ENCODE measurements at places on chromosomes 1 and 21. TPM values are rescaled to one million over a fixed set of nuclear protein-coding genes. Genes with fewer than 3 reads are reported as not detected.

FMOD gene
- 56.6 TPM for polyA plus RNA-seq

GRCh38 chr21:16752475-16752857 is 760.4 kb upstream of the CXADR start:
- DNase-seq, result no peak

LCE6A gene
- polyA plus RNA-seq, result not detected

PPIAL4G gene
- not detected for polyA plus RNA-seq

DNA sequence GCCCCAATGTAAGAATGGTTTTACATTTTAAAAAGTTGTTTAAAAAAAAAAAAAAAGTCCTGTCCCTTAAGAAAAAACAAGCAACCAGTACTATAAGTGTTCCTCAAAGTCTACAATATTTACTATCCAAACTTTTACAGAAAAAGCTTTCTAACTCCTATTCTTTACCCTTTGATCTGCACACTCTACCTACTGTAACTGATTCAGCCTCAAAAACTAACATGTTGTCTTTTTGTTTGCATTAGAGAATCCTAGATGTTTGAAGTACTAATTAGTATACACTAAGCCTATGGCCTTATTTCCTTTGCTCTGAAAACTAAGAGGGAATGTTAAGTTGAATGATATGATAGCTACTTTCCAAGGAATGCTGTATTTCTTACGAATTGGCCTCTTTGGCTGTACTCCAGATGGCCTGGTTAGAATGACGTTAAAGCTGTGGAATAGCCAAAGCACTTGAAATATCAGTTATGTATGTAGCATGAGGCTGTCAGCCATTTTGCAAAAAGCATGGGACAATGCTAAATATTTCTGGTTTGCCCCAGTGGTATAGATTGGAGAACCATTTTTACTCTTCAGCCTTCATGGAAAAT is 234.8 kb downstream of the GPR52 start:
- DNase-seq, result peak; percentile 27

C1QC gene
- 10.9 TPM for polyA plus RNA-seq

PTPRF gene
- polyA plus RNA-seq, result 219 TPM

REN gene
- 64.3 TPM for polyA plus RNA-seq

DNA sequence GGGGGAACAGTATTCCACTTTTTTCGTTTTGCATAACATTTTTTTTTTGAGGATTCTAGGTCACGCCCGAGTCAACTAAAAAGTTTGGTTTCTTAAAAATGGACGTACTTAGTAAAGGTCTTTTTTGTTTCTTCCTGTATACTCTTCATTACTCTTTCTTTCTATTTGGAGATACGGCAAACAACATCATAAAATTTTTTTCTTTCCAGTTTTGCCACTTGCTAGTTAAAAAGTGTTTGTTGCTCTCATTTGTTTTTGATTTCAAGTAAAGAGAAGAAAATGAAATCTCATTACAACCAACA is 788 bp upstream of the MPC2 start:
- DNase-seq, result no peak

- no peak for DNase-seq
These were observed 61.4 kb downstream of the LAMC2 start for GRCh38 chr1:183247484-183247883.

FALEC gene
- 0.44 TPM for polyA plus RNA-seq

- no peak for DNase-seq
These were observed 7.9 kb downstream of the LEFTY2 start for GRCh38 chr1:225933072-225933471.

- DNase-seq, result no peak
These were observed 15.3 kb downstream of the INKA2 start for GRCh38 chr1:111723871-111724270.
